ENCODE measurements at places on chromosomes 2 and 18.

- no peak for DNase-seq
Measured at GRCh38 chr18:63025251-63026090, 294.1 kb downstream of the BCL2 start.

GRCh38 chr2:126898636-126899035, at the start of gene TEX51:
Gene TEX51 (plus strand): TSS chr2:126898890. CDS start chr2:126898919, 29 bp downstream.
- DNase-seq, result no peak

DNA sequence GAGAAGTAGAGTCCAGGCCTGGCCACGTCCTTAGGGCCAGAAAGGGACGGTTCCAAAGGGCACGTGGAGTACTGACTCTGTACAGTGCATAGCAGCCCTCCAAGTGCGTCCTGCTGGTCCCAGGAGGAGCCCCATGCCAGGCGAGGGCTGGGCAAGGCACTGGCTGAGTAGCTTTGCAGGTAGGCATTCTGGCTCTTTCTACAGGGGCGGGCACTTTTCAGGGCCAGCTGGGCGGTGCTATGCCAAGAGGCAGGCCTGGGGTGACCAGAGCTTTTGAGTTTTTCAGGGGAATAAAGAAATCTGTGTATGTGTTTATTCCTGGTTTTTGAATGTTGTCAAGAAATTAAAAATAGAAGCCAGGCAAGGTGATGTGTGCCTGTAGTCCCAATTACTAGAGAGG, 15.4 kb upstream of the GLI2 start:
- DNase-seq, result no peak

DNA sequence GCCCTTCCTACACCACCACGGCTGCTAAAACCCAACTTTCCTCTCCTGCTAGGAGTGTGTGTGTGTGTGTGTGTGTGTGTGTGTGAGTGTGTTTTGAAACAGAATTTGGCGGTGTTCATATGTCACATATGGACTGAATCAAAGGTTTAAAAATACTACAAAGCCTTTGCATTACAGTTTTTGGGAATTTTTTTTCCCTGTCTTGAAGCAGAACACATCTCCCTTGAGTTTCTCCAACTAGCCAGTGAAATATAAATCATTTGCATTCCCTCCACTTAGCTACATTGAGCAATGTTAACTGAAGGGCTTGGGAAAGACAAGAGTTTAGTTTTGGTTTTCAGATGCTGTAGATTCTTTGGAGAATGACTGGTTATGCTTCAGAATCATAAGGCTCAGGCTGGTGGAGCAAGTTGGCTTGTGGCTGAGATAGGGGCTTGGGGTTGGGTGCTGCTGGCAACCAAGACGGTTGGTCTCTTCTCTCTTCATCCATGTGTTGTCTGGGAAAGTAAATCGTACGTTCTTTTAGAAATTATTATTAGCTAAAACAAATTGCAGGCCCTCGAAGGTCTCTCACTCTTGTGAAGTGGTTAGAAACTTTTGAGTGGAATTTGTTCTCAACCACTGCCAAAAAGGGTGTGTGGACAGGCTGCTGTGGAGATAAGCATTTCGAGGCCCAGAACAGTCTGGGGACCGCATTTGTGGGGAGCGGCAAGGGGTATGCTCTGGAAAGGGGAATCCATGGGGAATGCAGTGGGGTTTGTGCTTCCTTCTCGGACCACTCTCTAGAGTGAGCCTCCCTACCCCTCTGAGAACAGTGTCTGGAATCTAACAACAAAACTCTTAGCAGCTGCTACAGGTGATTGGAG, 1.4 kb downstream of the NRP2 start:
- DNase-seq, result no peak

DNA sequence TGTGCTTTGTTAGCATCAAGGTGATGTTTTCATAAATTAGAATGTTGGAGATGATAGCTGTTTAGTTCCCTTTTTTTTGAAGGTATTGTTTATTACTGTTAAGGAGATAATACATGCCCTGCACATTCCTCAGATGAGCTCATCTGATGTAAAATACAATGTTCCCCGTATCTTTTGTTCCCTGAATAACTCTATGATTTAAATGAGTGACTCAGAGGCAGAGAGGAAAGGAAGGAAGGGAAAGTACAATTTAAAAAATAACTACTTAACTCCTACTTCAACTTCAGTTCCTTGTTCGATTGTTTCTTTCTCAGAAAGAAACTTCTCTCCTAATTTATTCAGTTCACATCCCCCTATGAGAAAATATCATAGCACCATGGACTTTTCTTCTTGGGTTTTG, 208.7 kb downstream of the KCNE4 start:
- DNase-seq, result no peak

- DNase-seq, result no peak
Measured at GRCh38 chr2:47249157-47249900, 94.2 kb upstream of the STPG4 start.

GRCh38 chr2:107543793-107544192, 282.9 kb upstream of the RGPD4 start:
- no peak for DNase-seq

- DNase-seq, result no peak
Measured at GRCh38 chr2:58721912-58722591, 480.9 kb upstream of the FANCL start.

GRCh38 chr18:77959248-77959647, 709.6 kb downstream of the GALR1 start:
- DNase-seq, result no peak

GRCh38 chr18:26479681-26480079, 68.7 kb downstream of the KCTD1 start:
- DNase-seq, result no peak

- DNase-seq, result no peak
Measured at GRCh38 chr2:10504370-10504993, 56.4 kb upstream of the ODC1 start.

DNA sequence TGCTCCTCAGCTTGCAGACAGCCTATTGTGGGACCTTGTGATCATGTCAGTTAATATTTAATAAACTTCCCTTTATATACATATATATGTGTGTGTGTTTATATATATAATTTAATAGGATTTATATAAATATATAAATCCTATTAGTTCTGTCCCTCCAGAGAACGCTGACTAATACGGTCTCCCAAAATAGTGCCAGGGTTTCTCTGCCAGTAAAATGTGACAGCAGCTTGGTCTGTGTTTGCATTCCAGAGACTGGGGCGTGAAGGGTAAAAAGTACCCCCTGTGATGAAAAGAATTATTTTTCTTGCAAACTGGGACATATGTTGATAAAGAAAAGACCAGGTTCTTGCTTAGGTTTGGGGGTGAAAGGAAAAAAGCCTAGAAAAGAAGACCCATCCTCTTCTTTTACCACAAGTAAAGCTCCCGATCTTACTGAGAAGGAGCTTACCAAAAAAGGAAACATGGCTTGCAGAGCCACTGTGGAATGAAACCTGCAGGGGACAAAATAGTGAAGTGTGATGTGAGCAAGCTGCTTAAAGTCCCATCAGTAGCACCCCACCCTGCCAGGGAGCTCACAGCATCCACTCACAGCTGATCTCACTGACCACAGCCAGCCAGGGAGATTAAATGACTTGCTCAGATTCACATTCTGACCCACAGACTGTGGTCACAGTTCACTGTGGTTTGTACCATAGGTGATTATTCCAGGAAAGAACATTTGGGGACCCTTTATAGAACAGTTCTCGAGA, 110.9 kb upstream of the RMP24 start:
- no peak for DNase-seq

GRCh38 chr2:157466764-157467163, 22.9 kb upstream of the CYTIP start:
- no peak for DNase-seq

- no peak for DNase-seq
Measured at GRCh38 chr18:34562252-34562870, 147.7 kb upstream of the DTNA start.

GRCh38 chr2:38925982-38926381, 36.3 kb downstream of the ARHGEF33 start:
- no peak for DNase-seq

DNA sequence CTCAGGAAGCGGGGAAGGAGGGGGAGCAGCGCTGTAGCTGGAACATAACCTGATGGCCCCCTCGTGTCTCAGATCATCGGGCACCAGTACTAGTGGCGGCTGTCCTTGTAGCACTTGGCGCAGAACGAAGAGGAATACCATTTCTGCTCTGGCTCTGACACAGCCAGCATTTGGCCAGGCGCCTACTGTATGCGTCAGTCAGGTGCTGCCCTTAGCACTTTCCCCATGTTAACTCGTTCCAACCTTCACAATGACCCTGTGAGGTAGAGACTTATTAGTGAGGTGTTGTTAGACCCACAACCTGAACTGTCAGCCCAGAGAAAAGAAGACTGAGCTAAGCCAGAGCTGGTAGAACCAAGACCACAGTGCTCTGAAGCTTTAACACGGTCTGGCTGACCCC, 47.7 kb upstream of the EML6 start:
- DNase-seq, result no peak

GRCh38 chr2:10356439-10356811, 53.7 kb downstream of the HPCAL1 start:
- DNase-seq, result no peak

GRCh38 chr2:36287363-36288275, 68.0 kb upstream of the CRIM1 start:
- no peak for DNase-seq

DNA sequence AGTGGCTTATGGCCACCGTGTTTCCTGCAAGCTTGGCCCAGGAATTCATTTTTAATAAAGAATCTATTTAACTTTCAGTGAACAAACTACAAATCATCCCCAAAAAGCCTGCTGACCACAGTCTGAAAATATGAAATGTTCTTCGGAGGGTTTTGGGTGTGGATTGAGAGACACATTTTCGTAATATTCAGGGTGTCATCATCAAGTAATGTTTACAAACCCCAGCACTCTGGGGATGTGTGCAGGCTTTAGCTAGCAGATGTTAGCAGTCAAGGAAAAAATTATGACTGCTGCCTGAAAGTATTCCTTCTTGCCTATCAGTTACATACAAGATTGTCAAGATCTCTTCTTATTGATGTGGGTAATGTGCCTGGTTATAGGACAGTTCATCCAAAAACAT, 143.9 kb upstream of the FN1 start:
- no peak for DNase-seq

DNA sequence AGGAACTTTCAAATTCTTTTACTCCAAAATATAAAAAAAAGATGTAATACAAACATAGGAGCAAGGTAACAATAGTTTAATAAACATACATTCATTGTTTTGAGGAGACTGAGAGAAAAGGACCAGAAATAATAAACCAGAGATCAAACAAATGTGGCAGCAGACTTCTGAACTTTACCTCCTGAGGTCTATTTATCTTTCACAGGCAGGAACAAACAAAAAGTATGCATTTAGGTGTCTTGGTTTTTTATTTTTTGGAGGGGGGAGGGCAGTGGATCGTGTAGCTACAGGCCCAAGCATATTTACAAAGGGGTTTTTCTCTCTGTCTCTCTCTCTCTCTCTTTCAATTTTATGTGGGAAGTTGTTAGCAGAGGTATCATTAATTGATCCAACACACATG, 5.6 kb downstream of the PPP4R1 start:
- no peak for DNase-seq
